ENCODE measurements at places on chromosomes 12 and 14. TPM values are rescaled to one million over a fixed set of nuclear protein-coding genes. Genes with fewer than 3 reads are reported as not detected.

GLIPR1L2 gene
- 0.36 TPM for total RNA-seq

DNA sequence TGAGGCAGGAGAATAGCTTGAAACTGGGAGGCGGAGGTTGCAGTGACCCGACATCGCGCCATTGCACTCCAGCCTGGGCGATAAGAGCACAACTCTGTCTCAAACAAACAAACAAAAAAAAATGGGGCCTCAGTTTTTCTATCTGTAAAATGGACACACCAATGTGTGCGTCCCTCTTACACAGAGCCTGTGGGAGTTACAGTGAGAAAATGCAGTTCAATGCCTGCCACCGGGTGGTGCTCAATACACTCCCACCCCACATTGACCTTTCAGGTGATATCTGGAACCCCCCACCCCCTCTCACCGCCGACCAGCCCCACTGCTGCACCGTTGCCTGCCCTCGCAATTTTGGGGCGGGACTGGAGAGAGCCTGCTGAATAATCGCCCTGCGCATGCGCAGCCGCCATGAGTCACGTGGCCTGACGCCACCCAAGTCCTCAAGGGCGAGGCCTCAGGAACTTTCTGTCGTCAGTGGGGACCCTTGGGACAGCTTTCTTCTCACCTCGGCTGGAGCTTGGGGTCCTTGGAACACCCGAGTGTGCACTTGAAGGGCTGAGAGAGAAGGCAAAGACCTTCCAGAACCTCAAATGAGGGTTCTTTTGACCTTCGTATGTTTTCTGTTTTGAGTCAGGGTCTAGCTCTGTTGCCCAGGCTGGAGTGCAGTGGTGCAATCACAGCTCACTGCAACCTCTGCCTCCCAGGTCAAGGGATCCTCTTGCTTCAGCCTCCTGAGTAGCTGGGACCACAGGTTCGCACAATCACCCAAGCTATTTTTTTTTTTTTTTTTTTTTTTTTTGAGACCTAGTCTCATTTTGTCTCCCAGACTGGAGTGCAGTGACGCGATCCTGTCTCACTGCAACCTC is 14.6 kb upstream of the CABP1 start:
- DNase-seq: no peak

BMP4 gene
- total RNA-seq: 6.8 TPM

- DNase-seq: no peak
Measured at GRCh38 chr12:94748726-94749421, 98.5 kb upstream of the TMCC3 start.

DNA sequence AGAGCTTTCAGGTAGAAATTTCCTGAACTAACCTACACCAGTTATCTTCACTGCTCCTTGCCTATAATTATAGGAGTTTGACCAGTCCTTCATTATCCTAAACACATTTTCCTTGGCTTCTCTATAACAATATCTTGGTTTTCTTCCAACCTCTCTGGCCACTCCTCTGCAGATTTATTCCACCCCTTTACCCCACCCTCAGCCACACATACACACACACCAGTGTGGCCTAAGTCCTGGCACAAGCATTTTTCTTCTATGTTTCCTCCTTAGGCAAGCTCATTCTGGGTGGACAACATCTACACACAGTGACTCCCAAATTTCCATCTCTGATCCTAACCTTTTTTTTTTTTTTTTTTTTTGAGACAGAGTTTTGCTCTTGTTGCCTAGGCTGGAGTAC is 25.1 kb downstream of the CDK17 start:
- no peak for DNase-seq

SDR9C7 gene
- total RNA-seq: not detected

DNA sequence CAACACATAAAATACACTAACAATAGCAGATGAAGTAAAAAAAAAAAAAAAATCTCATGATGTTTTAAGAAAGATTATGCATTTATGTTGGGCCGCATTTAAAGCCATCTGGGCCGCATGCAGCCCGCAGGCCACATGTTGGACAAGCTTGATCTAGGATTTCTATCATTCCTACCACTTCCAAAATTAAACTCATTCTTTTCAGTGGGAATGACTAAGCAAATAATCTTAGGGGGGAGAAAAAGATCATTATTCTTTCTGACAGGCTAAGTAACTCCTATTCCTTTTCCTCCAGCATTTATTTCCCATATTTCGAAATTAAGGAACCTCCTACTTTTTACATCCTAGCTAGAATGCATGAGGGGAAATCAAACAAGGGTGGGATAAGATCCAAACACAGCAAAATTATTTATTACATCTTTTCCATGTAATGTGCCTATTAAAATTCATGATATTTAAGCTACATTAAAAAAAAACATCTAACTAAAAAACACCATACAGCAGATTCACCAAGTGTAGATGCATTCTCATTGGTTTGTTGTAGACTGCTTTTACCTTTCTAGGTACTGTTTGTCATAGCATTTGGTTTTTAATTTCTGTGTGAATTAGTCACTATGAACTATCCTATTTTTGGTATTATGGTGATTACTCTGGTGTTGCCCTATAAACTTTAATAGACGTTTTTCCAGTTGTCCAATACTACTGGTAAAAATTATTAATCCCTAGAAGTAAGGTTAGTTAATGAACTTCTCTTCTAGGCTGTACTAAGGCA is 76.1 kb downstream of the RASSF8 start:
- DNase-seq: no peak

GRCh38 chr12:124716208-124717130 is 147.2 kb downstream of the SCARB1 start:
- no peak for DNase-seq

- no peak for DNase-seq
Measured at GRCh38 chr14:102138961-102139285, 774 bp upstream of the WDR20 start.

DNA sequence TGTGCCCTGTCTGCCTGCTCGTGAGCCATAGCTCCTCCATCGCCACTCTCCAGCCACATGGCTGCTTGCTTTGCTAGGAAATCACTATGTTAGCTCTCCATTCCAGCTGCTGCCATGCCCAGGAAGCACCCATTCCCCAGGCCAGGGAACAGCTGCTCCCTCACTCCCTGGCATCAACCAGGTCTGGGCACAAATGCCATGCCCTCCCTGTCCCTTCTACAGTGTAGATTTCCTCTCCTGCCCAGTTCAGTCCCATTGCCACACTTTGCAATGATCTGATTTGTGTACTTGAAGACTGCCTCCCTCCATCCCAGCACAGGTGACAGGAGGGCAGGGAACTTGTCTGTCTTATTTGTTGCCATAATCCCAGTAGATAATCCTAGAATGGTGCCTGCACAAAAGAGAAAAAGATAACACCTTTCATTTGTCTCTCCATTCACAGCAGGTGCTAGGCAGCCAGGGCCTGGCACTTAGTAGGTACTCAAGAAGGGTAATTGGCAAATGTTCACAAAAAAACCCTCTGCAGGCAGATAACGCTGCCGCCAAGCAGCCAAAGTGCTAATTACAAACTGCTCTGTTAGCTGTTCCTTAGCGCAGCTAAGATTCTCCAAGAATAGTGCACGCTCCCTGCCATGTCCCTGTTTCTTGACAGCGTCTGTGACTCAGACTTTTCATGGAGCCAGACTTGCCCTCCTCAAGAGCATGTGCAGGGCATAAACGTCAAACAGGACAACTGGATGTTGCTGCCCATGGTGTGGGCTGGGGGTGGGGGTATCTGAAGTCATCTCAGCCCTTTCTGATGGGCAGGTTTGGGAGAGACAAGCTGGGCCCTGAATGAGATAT is 69.1 kb downstream of the ARL6IP4 start:
- DNase-seq: peak; percentile 8
